ENCODE measurements at places on chromosomes 2 and 18.

GRCh38 chr2:201854841-201855240 lies 48.5 kb downstream of the CDK15 start:
- no peak for DNase-seq

DNA sequence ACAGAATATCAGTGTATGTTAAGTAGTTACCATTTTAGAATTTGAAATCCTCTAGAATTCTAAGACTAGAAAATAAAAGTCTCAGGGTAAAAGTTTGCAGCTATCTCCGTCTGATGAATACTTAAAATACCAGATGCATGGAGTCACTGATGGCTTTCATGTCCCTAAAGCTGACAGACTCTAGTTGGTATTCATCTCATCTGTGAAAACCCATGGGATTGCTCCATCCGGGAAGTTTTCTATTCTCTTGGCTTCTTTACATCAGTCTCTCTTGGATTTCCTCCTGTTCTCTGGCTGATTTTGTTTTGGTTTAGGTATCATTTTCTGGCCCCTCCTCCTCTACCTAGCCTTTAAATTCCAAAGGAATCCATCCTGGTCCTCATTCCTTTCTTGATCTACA lies 465.6 kb upstream of the POU3F3 start:
- DNase-seq, result no peak

- no peak for DNase-seq
Measured at GRCh38 chr2:137333386-137334165, 568.2 kb downstream of the THSD7B start.

DNA sequence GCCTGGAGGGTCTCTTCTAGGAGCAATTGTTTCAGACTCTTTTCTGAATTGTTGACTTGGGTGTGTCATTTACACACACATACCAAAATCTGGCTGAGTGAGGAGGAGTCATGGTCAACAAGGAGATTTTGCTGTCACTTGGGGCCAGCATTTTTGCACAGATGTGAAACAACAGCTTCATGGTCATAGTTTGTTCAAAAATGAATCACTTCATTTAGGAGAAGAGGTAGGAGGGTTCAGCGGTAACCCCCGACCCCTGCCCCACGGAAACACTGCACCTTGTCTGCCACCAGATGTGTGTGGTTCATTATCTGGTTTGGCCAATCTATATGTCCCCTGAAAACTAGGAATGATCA lies 42.2 kb downstream of the LBH start:
- DNase-seq, result no peak

GRCh38 chr2:88069117-88069516 lies 1.5 kb downstream of the SMYD1 start:
- DNase-seq, result no peak

GRCh38 chr2:130355172-130355577 lies 681 bp upstream of the PTPN18 start:
- DNase-seq, result no peak

All from nucleus accumbens (tissue), 56 donors.